Activated CD4-positive, alpha-beta T cell treated with anti-CD3 and anti-CD28 coated beads, Interleukin-2, amount 10 ng/mL, durations not matched to agents 24 days and 14 days (primary cell): ENCODE measurements at places on chromosomes 6 and 20. TPM values are rescaled to one million over a fixed set of nuclear protein-coding genes. Genes with fewer than 3 reads are reported as not detected.

XRN2 gene
- total RNA-seq = 92.0 and 97.0 TPM in 2 replicates

RAB44 gene
- total RNA-seq = 0.07 TPM in 1 of 2 replicates, not detected in the other

C20orf202 gene
- 0.12 TPM in 1 of 2 replicates, not detected in the other for total RNA-seq

GRCh38 chr6:40582892-40583291 is 4.3 kb downstream of the LRFN2 start:
- H3K4me3 ChIP-seq = no peak overlapping the region
- H3K36me3 ChIP-seq = no peaks in the 10 kb centered on the region
- H3K4me1 ChIP-seq = peaks cover 22% of the 10 kb centered on the region
- DNase-seq = peak; percentile 80

DNA sequence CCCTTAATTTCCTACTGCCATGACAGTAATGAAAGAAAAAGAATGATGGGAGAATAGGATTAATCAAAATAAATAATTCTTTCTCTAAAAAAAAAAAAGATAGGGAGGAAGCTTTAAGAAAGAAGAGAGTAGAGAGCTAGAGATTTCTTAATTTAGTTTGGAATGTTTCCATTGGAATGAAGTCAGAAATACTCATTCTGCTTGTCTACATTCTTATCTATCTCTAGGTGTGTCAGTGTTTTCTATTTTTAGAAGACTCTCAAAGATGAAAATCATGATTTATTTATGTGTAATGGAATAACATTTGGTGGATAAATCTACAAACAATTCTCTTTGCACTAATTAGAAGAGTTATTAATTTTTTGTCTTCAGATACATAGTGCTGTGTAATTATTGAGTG is 38.0 kb upstream of the HIVEP1 start:
- peaks cover 17% of the 10 kb centered on the region for H3K4me1 ChIP-seq
- H3K27me3 ChIP-seq = no peaks in the 10 kb centered on the region
- no peaks in the 10 kb centered on the region for H3K36me3 ChIP-seq
- H3K4me3 ChIP-seq = no peak overlapping the region

DNA sequence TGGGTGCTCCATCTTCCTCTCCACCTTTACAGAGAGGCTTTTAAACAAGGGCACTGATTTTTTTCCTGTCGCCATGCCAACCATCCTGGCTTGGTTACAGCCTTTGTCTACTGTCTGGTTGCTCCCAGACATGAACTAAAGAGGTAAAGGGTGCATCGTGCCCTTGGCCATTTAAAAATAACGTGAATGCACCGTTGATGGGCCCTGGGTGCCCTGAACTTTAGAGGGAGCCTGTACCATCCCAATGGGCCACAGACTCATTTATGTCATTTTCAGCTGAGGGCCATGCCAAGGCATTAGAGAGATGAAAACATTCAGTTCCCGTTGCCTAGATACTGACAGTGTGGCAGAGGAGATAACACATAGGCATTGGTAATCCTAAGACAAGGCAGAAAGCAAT is 23.3 kb downstream of the TMC2 start:
- H3K4me3 ChIP-seq = no peak overlapping the region
- H3K27ac ChIP-seq = no peak overlapping the region
- no peaks in the 10 kb centered on the region for H3K36me3 ChIP-seq
- peaks cover 47% of the 10 kb centered on the region for H3K27me3 ChIP-seq
